Bronchial epithelial cell (primary cell): ENCODE measurements at places on chromosomes 12 and 14. TPM values are rescaled to one million over a fixed set of nuclear protein-coding genes. Genes with fewer than 3 reads are reported as not detected.
A peak's percentile ranks its signal among the peaks of the same experiment; 100 is the strongest.

DNA sequence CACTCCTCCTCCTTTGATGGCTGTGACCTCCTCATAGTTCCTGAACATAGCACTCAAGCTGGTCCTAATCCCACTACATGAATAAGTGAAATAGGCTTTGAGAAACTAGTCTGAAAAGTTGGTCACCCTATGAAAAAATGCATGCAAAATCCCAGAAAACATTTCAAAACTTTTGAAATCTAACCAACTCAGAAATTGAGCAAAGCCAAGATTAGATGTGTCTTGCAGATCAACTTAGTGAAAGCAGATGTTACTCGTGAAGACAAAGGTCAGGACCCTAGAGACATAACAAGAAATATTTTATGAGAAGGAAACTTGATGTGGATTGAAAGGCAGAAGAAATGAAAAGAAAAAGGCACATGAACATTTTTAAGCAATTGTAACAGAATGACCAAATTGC, 63.3 kb downstream of the TSHR start:
- no peak for DNase-seq

- DNase-seq: no peak
Measured at GRCh38 chr14:92965281-92965680, 42.3 kb downstream of the CHGA start.

DNA sequence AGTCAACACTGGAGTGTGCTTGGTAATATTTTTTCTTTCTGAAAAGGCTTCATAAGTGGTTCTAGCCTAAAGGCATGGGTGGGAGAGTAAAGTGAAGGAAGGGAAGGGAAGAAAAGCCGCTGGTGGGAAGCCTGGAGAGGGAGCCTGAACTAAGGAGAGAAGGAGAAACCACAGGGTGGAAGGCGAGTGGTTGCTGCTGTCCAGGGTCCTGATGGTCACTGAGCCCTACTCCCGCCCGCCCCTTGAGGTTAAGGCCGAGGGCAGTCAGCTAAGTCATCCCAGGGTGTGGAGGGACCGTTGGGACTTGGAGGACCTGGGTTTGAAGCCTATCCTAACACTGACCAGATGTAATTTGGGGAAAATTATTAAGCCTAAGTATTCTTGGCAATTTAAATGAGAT, 189.1 kb downstream of the PIWIL1 start:
- DNase-seq: no peak

- DNase-seq: peak; percentile 56
Measured at GRCh38 chr12:54749191-54749818, 101.1 kb upstream of the DCD start.

DNA sequence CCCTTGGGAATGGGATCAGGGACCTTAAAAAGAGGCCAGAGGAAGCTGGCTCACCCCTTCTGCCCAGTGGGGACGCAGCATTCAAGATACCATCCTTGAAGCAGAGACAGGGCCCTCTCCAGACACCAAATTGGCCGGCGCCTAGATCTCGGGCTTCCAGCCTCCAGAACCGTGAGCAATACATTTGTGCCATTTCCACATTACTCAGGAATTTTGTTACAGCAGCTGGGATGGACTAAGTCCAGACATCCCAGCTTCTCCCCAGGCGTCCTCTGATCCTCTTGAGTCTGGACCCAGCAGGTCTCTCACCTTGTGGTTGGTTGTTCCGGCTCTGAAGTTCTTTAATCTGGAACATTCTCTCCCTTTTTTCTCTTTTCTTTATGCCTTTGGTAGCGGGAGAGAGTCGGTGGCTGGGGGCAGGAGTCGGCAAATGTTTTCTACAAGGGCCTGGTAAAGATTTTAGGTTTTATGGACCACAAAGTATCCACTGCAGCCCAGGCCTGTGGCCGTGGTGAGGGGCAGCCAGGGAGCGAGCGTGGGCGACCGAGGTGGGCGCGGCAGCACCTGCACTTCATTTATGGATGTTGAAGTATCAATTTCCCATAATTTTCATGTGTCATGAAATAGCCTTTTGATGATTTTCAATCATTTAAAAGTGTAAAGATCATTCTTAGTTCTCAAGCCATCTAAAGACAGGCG, 4.8 kb downstream of the CEP170B start:
- DNase-seq: no peak

GRCh38 chr12:2076196-2076570, 23.4 kb downstream of the CACNA1C start:
- no peak for DNase-seq

- no peak for DNase-seq
Measured at GRCh38 chr14:23827100-23827892, 126.3 kb upstream of the DHRS4 start.

DNA sequence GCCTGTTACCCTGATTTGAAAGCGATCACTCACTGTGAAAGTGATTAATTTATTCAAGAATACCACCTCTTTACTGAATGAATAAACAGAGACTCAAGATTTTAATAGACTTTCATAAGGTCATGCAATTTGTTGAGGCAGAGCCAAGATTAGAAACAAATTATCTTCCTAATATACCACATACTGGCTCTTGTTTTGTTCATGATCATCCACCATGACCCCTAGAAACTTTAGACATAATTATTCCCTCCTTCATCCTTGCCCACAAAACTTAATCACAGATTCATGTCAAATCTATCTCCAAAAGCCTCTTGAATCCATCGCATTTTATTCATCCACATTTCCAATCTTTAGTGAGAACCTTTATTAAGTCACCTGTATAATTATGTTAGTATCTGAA, 152.3 kb downstream of the ATXN7L3B start:
- DNase-seq: no peak

GRCh38 chr14:49418789-49419188, 167.4 kb downstream of the RPS29 start:
- no peak for DNase-seq

- no peak for DNase-seq
Measured at GRCh38 chr12:116937640-116938039, 26.9 kb downstream of the FBXW8 start.

FAIM2 gene
- 0.53 TPM in 1 of 2 replicates, not detected in the other for total RNA-seq

MDGA2 gene
- total RNA-seq: not detected in 2 replicates

APPL2 gene
- total RNA-seq: 21.4 and 23.2 TPM in 2 replicates

TEAD4 gene
- total RNA-seq: 2.0 and 4.2 TPM in 2 replicates

LRRC10 gene
- not detected in 2 replicates for total RNA-seq

OSBPL8 gene
- 63.7 and 80.0 TPM in 2 replicates for total RNA-seq

ANO2 gene
- not detected in 2 replicates for total RNA-seq
